ENCODE measurements at places on chromosomes 6 and 20.

DNA sequence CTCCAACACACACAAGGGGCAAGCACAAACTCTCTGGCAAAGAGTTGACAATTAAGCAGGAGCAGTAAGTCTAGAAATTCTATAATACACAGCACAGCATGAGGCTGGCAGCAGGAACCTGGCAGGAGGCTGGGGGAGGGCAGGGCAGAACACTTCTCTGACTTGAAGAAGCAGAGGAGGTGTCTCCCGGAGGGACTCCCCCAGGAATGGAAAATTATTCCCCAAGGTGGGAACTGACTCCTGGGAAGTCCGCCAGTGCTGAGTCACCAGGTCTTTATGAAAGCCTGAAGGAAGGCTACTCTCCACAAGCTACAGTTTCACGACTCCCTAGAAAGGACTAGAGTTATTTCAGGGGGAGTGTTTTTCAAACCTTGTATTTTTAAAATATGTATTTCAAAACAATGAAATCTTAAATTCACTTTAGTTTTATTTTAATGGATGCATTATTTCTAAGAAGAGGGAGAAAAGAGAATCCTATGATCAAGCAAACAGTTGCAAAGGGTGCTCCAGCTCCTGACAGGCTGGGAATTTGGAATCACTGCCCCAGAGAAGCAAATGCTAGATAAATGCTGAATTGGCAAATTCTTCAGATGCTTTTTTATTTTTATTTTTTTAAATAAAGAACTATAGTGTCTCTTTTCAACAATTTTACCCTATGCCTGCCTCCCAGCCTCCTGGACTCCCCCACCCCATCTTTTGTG is 192.8 kb downstream of the LY86 start:
- DNase-seq, result no peak

DNA sequence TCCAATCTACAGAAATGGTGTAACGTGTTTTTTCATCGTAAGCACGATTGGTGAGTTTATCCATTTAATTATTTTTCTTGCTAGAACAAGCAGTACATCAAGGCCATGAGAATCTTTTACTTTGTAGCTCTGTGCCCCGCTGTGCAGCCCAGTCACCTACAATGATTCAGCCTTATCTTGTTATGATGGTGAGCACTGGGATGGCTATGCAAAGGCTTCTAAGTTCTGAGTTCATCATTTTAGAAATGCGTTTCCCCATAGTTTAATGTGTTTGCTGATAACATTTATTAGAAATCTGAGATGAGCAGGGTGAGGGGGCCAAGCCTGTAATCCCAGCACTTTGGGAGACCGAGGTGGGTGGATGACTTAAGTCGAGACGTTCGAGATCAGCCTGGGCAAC is 111.8 kb upstream of the QKI start:
- no peak for DNase-seq

- DNase-seq, result no peak
These were observed 141.7 kb downstream of the EDN3 start for GRCh38 chr20:59441860-59442810.

GRCh38 chr20:5595744-5596143 is 154.5 kb upstream of the SHLD1 start:
- no peak for DNase-seq

GRCh38 chr6:168628732-168629245 is 187.8 kb downstream of the SMOC2 start:
- no peak for DNase-seq

GRCh38 chr20:46070215-46070900 is 19.4 kb downstream of the NCOA5 start:
- DNase-seq, result no peak

- DNase-seq, result no peak
These were observed 103.8 kb downstream of the DLL1 start for GRCh38 chr6:170186941-170187668.

GRCh38 chr6:154773610-154774089 is 40.4 kb downstream of the SCAF8 start:
- no peak for DNase-seq

DNA sequence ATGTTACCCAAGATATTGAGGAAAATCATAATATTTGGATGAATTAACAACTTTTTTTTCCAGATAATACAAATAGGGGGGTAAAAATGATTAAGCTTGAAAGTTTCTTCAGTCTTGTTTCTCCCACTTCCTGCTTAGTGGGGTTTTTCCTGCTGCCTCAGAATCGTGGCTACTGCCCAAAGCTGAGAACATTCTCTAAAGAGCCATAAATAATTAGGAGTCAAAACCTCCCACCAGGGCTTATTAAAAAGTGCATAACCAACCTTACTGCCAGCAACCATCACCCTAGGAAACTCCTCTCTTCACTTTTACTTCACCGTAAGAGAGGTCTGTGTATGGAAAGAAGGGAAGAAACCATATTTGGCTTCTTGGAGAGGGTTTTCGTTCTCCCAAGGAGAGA is 9.0 kb upstream of the LCA5 start:
- DNase-seq, result no peak

DNA sequence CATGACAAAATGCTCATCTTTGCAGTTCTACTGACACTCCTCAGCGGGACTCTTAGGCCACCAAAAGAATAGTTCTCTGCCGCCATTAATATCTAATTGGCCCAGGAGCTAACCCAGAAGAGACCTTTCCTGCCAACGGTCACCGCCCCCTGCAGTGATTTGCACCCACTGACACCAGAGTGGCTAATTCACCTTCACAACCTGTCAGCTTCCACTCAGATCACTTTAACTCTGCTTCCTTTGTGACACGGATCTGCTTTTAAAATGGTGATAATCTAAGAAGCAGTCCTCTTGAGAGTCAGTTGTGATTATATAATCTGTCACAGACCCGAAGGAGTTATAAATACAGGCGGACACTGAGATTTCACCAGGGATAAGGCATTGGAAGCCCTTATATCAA is 172.8 kb downstream of the FRK start:
- no peak for DNase-seq

DNA sequence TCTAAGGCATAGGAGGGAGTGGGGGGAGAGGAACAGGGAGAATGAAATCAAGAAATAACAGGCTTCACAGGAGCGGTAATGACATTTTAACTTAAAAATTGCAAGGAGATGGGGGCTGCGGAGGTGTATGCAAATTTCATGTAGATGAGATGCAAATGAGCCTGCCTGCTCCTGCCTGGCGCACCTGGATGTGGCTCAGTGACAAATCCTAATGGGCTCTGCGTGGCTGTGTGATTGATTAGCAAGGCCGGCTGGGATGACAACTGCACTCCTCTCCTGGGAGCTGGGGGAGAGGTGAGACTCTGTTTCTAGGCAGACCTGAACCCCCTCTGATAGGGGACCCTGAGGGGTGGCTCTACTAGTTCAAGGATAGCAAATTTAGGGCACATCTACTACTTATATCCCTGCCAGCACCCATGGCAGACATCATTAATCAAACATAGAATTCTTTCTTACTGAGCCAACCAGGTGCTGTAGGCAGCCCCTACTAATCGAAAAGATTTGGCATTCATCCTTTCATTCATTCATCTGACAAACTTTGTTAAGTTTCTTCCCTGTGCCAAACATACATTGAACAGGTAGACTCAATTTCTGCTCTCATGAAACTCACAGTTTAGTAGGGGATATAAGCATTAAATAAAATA is 38.4 kb upstream of the TGM2 start:
- no peak for DNase-seq

DNA sequence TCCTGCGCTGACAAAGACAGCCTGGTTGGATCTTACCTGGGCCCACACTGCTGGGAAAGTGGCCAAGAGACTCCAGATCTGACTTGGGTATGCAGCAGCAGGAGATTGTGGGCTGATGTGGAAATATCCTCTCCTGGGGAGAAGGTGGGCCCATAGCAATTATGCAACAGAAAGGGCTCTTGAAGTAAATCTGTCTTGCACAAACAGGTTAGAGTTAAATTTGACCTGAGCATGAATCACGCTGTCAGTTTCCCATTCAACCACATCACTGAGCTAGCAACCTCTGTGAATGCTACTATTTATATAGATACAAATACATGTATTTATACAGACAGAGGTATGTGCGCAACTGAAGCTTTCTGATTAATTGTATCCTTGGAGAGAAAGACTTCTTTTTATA is 28.3 kb upstream of the PDYN start:
- no peak for DNase-seq

DNA sequence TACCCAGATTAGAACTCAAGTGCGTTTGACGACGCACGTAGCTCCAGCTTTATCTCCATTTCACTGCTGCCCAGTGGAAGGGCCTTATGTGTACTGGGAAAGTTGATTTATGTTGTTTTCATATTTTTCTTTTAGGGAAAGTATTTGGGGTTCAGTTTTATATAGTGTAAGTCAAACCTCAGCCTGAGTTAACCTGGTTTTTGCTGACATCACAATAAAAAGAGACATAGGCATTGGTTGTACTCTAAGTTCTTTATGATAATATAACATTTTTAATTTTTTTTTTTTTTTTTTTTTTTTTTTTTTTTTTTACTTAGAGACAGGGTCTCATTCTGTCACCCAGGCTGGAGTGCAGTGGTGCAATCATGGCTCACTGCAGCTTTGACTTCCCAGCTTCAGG is 34.1 kb upstream of the PRL start:
- DNase-seq, result no peak

- DNase-seq, result no peak
These were observed 68.7 kb downstream of the TXNDC5 start for GRCh38 chr6:7841781-7842468.

GRCh38 chr6:133947302-133947900 is 5.6 kb upstream of the TBPL1 start:
- DNase-seq, result no peak

DNA sequence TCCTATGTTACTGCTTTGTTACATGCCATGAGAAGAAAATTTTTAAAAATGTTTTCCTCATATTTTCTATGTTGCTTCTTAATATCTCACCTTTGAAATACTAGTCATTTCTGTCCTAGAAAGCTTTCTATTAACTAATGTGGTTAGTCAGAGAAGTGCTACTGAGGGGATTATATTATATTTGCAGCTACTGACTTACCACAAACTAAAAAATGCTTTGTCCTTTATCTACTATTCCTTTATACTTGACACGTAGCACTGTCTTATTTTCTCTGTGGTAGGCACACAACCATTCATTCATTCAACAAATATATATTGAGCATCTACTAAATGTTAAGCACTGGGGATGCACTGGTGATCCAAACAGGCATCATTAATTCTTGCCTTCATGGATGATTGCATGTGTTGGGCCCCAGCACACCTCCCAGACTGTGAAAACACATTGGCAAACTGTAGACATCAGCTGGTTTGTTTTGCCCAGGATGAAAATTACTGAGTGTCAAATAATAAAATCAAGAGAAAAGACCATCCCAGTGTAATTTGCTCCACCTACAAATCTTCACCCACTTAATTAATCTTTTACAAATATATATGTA is 10.7 kb upstream of the MLIP start:
- DNase-seq, result no peak

GRCh38 chr6:89281779-89282246 is 33.3 kb downstream of the GABRR2 start:
- peak; percentile 28 for DNase-seq

GRCh38 chr6:155317186-155317585 is 2.9 kb upstream of the TFB1M start:
- DNase-seq, result no peak

DNA sequence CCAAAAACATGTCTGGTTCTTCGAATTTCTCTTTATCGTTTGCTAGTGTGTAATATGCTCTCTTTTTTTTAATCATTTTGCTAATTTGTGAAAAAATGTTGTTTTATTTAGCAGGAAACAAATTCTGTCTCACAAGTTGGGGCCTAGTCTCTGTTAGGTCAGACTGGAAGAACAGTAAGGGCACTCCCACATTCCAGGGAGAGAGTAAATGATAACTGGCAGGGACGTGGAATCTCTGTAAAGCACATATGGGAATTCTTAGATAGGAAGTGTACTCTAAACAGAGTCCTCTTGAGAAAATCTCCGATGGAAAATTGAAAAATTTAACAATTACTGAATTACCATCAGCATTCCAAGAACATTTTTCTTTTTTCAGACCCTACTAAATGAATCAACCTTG is 16.4 kb upstream of the CCDC28A start:
- no peak for DNase-seq

- DNase-seq, result no peak
These were observed 165.7 kb upstream of the RNF217 start for GRCh38 chr6:124796464-124796970.

DNA sequence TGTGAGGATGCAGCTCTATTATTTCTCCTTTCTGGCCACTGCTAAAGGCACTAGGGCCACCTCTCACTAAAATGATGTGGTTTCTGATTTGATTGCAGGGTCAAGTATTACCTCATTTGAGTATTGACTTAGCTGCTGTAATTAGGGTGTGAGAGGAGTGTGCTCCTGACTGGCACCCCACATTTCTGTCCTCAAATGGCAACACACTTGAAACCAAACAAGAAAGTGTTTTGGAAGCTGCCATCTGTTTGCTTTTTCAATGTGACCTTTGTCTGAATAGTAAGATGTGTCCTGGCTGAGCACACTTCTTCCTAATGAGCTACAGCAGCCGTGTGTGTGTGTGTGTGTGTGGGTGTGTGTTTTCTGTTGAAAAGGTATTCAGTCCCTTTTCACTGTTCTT is 62.8 kb upstream of the SCP2D1 start:
- DNase-seq, result no peak

DNA sequence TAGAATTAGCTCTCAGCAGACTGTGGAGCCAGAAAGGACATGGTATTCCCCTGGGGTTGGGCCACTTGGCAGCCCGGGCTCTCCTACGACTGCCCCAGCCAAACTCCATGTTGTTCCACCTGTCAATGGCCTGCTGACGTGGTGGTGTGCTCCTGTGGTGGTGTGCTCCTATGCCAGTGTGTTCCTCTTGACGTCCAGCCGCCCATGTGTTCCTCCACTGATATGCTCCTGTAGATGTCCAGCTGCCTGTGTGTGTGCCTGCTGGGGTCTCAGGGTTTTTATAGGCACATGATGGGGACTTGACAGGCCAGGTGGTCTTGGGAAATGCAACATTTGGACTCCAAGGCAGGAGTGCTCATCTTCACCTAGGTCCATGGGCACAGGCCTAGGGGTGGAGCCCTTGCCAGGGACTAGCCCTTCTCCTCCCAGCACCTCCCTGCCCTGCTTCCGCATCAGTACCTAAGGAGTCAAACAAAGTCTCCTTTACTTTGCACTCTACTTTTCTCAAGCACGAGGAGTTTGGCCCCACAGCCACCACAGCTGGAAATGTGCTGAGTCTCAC is 133.5 kb downstream of the TINAG start:
- no peak for DNase-seq

- peak; percentile 16 for DNase-seq
These were observed 8.5 kb downstream of the SCGN start for GRCh38 chr6:25660512-25660911.

DNA sequence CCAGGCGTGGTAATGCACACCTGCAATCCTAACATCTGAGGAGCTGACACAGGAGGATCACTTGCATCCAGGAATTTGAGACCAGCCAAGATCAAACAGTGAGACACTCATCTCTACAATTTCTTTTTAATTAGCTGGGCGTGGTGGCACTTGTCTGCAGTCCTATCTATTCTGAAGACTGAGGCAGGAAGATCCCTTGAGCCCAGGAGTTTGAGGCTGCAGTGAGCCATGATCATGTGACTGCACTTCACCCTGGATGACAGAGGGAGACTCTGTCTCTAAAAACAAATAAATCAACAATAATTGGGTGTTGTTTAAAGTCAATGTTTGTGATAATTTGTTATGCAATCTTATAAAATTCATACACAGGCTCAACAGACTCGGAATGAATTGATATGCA is 18.0 kb upstream of the HLA-A start:
- DNase-seq, result no peak
